ENCODE measurements at places on chromosomes 2 and 18. TPM values are rescaled to one million over a fixed set of nuclear protein-coding genes. Genes with fewer than 3 reads are reported as not detected.

GRCh38 chr2:208033701-208034502 lies 8.6 kb upstream of the PLEKHM3 start:
- no peak for DNase-seq

GRCh38 chr2:21175895-21176646 lies 52.3 kb downstream of the TDRD15 start:
- DNase-seq = peak; percentile 53

DNA sequence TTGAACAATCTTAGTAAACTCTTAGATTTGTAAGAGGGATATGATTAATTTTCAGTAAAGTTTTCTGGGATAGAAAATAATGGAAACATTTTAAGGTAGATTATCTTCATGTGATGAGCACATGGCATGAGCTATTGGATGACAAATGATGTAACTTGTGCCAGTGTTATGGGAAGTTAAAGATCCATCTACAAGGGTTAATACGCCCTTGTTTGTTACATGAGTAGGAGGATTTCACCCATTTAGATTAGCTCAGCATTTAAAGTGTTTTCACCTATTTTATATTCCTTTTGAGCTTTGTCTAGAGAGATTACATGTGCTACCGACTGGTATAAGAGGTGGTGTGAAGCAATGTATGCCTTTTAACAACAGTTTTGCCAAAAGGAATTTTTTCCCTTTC lies 5.6 kb downstream of the CLIP4 start:
- DNase-seq = no peak

Gene NTSR2
- not detected for polyA plus RNA-seq

Gene CACNB4
- 1.3 TPM for polyA plus RNA-seq

- no peak for DNase-seq
These were observed 78.1 kb upstream of the NPAS2 start for GRCh38 chr2:100741880-100742276.

- DNase-seq = peak; percentile 58
These were observed 29.7 kb downstream of the NOL10 start for GRCh38 chr2:10659898-10660568.

DNA sequence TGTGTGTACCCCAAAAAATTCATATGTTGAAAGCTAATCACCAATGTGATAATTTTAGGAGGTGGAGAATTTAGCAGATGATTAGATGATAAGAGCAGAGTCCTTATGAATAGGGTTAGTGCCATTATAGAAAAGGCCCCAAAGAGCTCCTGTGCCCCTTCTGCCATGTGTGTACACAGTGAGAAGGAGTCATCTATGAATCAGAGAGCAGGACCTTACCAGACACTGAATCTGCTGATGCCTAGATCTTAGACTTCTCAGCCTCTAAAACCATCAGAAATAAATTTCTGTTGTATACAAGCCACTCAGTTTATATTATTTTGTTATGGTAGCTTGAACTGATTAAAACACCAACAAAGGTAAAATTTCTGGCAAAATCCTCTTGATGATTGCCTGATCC lies 560.0 kb upstream of the CDH2 start:
- DNase-seq = no peak

DNA sequence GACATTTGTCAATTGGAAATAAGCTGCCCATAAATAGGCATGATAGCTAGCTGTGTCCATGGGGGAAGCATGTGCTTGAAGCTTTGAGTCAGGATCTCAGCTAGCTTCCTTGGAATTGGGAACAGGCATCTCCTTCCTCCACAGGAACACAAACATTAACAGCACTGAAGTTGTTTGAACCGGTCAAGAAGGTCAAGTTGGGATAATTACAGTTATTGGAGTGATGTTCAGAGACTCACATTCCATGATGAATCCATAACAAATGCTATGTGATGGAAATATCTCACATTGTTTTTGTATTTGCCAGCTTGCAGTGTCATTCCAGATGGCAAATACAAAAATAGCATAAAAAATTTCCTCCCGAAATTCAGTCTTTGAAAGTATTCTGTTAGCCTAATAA lies 347.6 kb upstream of the SMIM21 start:
- DNase-seq = no peak

Gene ASAP2
- 26.2 TPM for polyA plus RNA-seq

Measured in kidney (tissue), 22 donors.